Forelimb muscle (tissue), 1 donor: ENCODE measurements at places on chromosomes 12 and 14. TPM values are rescaled to one million over a fixed set of nuclear protein-coding genes. Genes with fewer than 3 reads are reported as not detected.

The SLC41A2 gene
- polyA plus RNA-seq: 2.2 TPM

The ADSS1 gene
- 82.3 TPM for polyA plus RNA-seq

The TDRD9 gene
- polyA plus RNA-seq: 0.62 TPM

The ATP2A2 gene
- 635 TPM for polyA plus RNA-seq

The FGF6 gene
- polyA plus RNA-seq: 58.5 TPM

The ESRRB gene
- polyA plus RNA-seq: 3.9 TPM

The CD4 gene
- polyA plus RNA-seq: 5.6 TPM

The SLC17A8 gene
- polyA plus RNA-seq: 0.06 TPM

The TC2N gene
- polyA plus RNA-seq: 3.1 TPM

The COL2A1 gene
- 16.9 TPM for polyA plus RNA-seq

The TMEM63C gene
- polyA plus RNA-seq: 0.67 TPM

The DEGS2 gene
- 1.1 TPM for polyA plus RNA-seq

The KRT78 gene
- polyA plus RNA-seq: not detected

The OLR1 gene
- polyA plus RNA-seq: 0.76 TPM

DNA sequence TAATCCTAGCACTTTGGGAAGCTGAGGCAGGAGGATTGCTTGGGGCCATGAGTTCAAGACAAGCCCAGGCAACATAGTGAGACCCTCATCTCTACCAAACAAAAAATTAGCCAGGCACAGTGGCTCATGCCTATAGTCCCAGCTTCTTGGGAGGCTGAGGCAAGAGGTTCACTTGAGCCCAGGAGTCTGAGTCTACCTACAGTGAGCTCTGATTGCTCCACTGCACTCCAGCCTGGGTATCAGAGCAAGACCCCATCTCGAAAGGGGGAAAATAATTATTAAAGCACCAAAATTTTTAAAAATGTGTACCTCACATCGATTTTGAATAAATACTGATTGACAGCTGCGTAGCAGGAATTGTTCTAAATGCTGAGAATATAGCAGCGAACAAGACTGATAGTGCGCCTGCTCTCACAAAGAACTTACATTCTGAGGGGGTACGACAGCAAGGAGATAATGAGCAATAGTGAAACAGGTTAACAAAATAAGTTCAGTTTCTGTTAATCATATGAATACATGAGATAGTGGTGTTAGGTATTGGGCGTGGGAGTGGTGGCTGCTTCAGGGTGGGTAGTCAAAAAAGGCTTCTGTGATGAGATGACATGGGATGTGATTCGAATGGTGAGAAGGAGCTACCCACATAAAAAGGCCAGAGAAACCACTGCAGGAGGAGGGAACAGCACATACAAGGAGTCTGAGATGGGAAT lies 19.6 kb downstream of the HCFC2 start:
- DNase-seq: no peak

GRCh38 chr14:77912754-77913556 lies 113.0 kb downstream of the ADCK1 start:
- DNase-seq: no peak

GRCh38 chr12:78340406-78340805 lies 509.7 kb downstream of the NAV3 start:
- DNase-seq: no peak

DNA sequence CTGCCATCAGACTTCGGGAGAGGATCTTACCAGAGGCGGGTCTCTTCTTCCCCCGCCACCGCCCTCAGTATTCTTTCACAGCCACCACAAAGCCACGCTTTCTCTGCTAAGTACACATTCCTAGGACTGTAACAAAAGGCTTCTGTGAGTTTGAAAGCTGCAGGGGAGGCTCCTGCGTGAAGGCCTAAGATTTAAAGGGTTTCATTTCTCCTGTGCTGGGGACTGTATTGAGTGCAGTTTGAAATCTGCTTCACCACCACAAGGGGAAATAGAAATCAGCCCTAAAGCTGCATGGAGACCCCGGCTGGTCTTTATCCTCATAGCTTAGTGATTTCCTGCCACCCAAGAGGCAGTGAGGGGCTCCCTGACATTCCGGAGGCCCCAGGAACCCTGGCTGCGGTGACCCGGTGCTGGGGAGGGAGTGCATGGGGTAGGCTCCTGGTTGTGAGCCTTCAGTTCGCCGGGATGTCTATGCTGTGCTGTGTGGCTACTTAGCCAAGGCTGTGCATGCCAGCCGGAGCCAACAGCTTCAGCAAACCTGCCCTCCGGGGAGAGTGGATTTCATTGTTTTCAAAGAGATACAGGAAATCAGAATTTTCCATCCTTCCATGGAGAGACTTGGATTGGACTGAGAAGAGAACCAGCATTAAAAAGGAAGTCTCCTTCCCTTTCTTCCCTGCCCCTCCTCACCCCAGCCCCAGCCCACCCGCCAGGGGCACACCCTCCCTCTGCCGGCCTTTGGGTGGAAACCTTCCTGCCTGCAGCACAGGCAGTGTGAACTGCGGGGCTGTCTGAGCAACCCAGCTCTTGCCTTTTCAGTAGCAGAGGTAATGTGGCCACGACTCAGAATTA lies 163.3 kb downstream of the ETV6 start:
- peak; percentile 22 for DNase-seq

DNA sequence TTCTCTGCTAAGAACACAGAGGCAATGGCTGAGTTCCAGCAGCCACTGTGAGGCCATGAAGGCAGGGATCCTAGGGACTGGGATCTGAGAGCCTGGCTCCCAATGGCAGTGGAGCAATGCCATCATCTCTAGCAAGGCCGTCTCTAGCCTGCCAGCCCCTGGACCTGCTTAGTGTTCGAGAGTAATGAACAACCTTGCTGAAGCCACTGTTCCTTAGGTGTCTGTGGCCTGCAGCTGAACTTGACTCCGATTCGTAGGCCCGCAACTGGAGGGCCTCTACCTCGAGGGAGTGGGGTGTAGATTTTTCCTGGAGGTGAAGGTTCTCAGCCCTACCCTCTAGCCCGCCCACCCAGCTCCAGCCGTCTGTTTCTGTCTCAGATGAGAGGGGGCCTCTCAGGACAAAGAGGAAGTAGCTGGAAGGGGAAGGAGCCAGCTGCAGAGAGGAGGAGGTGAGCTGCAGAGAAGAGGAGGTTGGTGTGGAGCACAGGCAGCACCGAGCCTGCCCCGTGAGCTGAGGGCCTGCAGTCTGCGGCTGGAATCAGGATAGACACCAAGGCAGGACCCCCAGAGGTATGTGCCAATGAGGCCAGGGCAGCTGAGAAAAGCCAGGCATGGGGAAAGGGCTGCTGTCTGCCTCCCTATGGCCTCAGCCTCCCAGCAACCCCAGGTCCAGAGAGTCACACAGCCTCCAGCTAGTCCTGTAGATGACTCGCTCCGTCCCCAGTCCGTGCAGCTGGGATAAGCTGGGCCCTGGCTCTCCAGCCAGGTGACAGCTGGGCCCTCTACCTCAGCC lies at the start of gene PLD4:
Gene PLD4 (plus strand): TSS at position 459 of the 793 bp plus-strand sequence. CDS start 2,262 bp downstream, outside the sequence.
- no peak for DNase-seq

- DNase-seq: no peak
Measured at GRCh38 chr14:94998685-94999084, 158.6 kb downstream of the DICER1 start.

DNA sequence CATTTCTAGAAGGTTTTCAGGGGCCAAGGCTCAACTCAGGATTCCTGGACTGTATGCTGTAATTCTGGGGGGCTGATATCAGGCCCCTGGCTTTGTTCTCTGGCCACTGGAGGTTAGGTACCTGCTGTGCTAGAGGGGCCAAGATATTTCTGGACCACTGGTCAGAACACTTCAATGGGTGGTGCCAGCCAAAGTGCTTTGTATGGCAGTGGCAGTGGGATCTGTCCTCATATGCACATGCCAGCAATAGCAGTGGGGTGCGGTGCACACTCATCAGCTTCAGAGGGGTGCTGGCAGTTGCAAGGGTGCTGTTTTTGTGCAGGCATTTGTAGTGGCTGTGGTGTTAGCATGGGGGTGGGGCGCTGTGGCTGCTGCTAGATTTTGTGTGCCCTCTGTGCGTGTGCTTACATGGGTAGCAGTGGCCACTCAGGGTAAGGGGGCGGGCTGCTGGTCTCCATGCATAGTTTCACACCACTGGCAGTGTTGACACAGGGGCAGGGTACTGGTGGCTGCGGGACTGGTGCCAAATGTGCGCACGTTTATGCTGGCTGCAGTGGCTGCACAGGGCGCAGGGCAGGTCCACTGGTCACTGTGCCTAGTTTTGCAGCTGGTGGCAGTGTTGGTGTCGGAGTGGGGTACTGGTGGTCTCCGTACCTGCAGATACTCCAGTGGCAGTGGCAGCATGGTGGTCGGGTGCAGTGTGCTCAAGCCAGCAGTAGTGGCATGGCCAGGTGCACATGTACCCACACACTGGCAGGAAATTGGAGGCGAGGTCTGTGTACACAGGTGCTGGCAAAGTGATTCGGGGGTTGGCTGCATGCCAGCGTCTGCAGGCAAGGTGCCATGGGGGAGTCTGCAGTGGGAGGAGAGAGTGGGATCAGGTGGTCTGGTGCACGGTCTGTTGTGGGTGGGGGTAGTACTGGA lies 12.6 kb downstream of the NOPCHAP1 start:
- no peak for DNase-seq

DNA sequence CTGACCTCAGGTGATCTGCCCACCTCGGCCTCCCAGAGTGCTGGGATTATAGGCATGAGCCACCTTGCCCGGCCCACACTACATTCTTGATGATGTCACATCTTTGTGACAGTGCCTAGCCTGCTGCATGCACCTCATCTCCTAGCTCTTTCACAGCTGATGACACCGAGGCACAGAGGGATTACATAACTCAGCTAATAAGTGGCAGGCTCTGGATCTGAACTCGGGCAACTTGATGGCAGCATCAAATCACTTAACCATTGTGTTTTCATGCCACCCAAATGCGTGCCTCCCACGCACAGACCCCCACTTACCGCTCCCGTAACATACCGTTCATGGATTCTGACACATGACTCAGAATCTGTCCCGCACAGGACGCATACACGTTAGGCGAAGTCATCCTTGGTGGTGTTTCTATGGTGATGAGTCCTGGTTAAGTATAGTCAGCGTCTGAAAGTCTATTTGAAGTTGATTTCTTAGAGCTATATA lies 7.4 kb downstream of the TMEM120B start:
- no peak for DNase-seq

DNA sequence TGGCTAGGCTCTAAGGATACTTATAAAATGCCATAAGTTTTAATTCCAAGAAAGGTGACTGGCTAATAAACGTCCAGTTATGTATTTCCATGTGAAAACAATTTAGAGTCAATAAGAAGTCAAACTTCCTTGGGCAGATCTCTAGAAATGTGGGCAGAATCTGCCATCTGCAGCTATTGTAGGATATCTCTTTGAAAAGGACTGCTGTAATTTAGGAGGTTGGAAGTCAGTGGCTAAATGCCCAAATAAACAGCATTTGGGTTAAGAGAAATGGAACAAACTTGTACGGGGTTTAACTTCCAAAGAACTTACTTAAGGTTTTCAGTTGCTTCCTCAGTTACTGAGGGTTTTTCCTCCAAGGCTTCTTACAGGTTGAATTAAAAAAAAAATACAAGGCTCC lies 121.6 kb downstream of the FIGNL2 start:
- DNase-seq: no peak

DNA sequence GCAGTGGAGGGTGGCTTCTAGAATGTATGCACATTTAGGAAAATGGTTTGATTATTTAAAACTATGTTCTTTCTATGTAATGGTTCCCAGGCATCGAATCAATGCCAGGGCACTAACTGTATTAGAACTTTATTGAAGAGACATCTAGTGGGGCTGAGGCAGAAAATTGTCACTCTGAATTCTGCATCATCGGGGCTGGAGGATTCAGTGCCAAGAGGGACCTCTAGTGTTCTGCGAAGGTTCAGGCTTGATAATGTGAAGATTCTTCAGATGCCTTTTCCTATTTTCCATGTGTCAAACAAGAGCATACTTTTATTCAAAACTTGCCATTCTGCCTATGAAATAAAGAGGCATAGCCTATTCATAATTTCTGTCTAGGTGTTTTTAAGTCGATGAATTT lies 146.3 kb downstream of the CAND1 start:
- DNase-seq: no peak

GRCh38 chr14:99915305-99916090 lies 122.3 kb downstream of the EML1 start:
- no peak for DNase-seq

DNA sequence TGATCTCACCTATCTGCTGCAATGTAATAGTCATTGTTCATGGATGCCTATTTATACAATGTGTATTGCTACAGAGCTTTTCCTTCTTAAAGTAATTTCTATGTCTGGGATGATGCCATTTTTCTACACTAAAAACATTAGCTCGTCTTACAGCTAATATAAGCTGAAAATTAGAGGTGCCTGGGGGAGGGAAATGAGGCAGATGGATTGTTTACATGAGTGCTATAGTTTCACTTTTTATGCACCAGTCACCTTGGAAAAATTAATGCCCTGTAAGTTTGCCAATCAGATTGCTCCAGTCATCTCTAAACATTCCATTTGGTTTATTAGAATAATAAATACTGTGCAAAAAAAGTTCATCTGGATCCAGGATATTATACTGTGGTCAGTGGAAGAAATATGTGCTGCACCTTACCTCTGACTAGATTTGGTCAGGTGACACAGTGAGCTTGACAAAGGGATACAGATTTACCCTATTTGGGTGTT lies 436.2 kb downstream of the RAD51B start:
- no peak for DNase-seq

DNA sequence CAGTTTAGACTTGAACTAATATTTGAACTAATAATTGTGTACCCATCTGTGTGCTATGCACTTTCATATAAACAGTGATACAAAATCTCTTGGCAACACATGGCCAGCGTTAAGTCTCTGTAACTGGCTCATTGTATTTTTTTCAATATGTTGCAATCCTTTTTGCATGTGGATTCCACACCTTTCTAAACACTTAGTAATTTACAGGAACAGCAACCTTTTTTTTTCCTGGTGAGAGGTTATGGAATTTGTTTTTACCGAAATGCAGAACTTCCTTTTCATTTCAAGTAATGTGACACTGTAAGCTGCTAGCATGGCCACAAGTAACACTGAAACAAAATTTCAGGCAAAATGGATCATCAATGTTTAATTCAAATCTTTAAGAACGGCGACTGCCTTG lies 45.4 kb upstream of the EPS8 start:
- DNase-seq: no peak

DNA sequence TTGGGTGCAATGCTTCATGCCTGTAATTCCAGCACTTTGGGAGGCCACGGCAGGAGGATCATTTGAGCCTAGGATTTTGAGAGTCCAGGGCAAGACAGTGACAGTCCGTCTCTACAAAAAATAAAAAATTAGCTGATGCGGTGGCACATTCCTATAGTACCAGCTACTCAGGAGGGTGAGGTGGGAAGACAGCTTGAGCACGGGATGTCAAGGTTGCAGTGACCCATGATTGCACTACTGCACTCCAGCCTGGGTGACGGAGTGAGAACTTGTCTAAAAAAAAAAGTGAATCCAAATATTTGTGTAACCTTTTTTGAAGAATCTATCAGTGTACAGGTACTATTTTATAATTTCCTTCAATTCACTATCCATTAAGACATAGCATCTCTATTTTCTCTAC lies 112.5 kb downstream of the DENND5B start:
- DNase-seq: no peak
